Suppressor macrophage (primary cell): ENCODE measurements at places on chromosomes 13 and 19.

DNA sequence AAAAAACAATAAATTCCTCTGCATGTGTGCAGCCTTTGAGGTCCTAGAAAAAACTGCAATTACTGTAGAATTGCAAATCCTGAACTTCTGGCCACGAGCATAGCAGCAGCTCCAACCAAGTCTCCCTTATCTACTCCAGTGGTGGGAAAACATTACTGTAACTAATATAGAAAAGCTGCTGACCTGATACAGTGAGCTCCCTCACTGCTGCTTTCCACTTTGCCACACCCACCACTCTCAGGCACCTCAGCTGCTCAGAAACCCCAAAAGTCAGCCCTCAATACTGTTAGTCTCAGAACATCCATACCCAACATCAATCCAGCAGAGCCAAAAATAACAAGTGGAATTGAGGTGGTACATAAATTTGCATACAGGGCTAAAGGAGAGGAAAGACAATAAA is 192.5 kb downstream of the POU4F1 start:
- no peak for DNase-seq

DNA sequence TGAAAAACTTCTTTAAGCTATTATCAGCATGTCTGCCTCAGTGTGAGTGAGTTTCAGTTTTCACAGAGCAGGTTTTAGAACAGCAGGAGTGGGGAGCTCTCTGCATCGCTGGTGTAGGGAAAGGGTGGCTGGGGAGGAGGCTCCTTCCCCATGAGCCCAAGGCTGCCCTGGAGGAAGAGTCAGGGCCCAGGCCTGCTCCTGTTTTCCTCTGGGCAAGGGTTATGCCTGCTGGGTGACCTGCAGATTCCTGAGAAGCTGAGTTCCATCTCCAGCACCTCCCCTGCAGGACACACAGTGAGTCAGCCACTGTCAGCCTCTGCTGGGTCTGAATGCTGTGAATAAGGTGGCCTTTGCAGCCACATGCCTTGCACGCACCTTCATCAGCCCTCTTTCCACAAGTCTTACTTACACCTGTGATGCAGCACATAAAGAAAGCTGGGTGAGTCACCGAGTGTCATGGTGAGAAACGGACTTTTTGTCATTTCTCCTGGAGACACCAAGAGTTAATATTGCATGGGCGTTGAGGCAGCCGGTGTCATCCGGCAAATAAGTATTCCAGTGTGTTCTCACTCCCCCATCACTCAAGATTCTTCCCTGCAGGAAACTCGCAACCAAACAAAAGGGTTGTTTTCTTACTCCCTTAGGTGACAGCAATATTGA is 186.4 kb upstream of the KL start:
- DNase-seq = no peak

DNA sequence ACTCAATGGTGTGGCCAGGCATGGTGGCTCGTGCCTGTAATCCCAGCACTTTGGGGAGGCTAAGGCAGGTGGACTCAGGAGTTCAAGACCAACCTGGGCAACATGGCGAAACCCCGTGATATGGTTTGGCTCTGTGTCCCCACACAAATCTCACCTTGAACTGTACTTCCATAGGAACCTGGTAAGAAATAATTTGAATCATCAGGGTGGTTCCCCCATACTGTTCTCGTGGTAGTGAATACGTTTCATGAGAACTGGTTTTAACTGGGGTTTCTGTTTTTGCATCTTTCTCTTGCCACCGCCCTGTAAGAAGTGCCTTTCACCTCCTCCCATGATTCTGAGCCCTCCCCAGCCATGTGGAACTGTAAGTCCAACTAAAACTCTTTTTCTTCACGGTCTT is 49.6 kb downstream of the USP12 start:
- DNase-seq = no peak

DNA sequence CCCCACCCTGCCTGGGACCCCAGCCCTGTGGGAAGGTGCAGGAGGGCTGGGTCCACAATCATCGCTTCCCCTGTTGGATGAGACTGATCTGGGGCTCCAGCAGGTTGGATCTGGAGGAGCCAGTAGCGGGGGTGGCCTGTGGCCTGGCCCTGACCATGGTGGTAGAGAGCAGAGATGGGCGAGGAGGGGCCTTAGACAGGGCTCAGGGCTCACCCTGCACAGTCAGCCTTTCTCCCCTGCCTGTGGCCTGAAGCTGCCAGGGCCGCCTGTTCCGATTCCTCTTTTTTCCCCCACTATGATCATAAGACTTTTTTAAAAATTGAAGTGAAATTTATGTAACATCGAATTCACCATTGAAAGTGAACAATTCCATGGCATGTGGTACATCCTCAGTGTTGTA is 18.2 kb downstream of the SIN3B start:
- DNase-seq = peak; percentile 75

GRCh38 chr13:48403913-48404312 is 9.0 kb downstream of the LPAR6 start:
- peak; percentile 50 for DNase-seq

DNA sequence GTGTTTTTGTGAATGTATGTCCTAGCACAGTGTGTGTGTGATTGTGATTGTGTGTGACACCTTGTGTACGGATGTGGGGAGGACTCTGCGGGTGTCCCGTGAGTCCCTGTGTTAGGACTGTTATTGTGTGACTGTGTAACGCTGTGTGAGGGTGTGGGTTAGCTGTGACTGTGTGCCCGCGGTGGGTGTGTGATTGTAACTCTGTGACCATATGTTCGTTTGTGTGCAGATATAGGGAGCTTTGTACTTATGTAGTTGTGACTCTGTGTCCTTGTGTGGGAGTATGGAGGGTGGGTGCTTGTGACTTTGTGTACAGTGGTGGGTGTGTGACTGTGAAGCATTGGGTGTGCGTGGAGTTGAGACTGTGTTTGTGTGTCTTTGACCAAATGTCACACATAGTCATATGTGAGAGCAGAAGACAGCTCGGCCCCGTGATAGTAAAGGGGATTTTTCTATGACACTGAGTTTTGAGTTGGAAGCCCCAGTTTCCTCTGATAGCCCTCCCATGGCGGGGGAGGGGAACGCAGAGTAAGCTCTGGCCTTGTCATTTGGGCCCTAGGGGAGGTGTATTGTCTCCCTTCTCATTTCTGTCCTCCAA is 949 bp upstream of the ZNF260 start:
- DNase-seq = peak; percentile 15

- no peak for DNase-seq
Measured at GRCh38 chr13:85544756-85545155, 254.5 kb downstream of the SLITRK6 start.

GRCh38 chr13:32316501-32316900 is 1.2 kb downstream of the BRCA2 start:
- no peak for DNase-seq

GRCh38 chr19:13038306-13039210 is 43.3 kb downstream of the NFIX start:
- DNase-seq = no peak

- DNase-seq = no peak
Measured at GRCh38 chr19:6760606-6761005, 6.6 kb downstream of the SH2D3A start.

DNA sequence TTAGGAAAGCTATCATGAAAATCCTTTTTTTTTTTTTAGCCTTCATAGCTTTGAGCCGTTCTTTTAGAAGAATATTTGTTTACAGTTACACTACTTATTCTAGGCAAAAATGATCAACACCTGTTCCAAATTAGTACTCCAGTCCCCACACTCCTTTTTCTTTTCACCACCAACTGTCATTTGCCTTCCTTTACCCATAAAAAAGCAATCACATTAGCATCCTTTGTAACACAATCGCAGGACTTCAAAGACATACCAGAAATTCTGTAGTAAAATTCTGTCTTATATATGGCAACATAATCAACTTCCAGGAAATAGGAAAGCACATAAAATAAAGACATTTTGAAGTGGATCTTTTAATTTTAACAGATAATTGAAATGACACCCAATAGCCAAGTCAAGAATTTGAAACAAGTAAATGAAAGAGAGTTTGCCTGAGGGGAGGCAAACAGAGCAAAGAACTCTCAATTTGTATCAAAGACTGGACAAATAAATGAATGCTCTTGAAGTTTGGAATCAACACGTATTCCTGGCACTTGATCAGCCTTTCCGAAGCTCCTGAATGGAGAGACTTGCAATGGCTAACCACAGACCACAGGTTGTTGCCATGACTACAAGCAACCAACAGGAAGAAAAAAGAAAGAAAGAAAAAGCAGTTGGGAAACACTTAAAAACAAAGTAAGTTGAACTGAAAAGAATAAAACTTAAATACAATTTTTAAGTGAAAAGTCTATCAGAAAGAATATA is 206.8 kb downstream of the PCDH9 start:
- DNase-seq = no peak

- no peak for DNase-seq
Measured at GRCh38 chr19:5590865-5591154, 23.1 kb upstream of the TINCR start.

- peak; percentile 40 for DNase-seq
Measured at GRCh38 chr19:6423499-6424194, 964 bp downstream of the KHSRP start.

GRCh38 chr13:43299374-43299773 is 276.0 kb downstream of the DNAJC15 start:
- DNase-seq = no peak

DNA sequence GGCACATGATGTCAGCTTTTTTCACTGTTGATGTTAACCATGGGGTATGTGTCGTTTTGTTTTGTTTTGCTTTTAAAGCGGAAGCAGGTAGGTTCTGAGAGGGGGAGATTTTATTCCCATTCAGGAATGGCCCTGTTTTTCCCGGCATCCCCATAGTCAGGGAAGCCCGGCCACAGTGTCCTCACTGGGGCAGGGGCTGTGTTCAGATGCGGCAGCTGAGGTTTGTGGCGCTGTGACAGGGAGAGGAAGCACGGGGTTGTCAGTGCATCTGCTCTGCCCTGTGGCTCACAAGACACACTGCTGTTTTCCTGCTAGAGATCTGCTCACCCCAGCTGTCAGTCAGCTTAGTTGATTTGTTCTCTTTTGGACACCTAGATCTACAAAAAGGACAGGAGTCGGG is 27.6 kb downstream of the ANKRD27 start:
- DNase-seq = no peak

GRCh38 chr19:38538793-38539528 is 78.8 kb downstream of the MAP4K1 start:
- peak; percentile 13 for DNase-seq

GRCh38 chr13:113001241-113002140 is 32.5 kb downstream of the MCF2L start:
- no peak for DNase-seq

DNA sequence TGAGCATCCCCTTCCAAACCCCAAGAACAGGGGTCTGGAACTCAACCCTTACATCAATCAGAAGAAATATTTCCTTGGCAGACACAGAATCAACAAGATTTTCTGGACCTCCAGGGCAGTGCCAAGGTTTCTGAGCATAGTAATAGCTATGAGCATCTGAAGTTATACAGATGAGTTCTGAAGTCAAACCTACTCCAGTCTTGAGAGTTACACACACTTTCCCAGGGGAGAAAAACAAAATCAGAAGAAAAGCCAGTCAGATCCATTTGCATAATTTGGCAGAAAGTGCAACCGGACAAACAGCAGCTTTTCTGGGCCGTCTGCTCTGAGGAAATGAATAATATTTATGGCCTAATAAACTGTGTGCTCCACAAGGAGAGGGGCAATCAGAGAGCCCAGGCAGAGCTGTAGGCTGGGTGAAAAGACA is 93.1 kb downstream of the KL start:
- DNase-seq = no peak

GRCh38 chr19:46691104-46691503 is 25.8 kb downstream of the PRKD2 start:
- DNase-seq = no peak

GRCh38 chr13:99339736-99340397 is 32.7 kb upstream of the GPR183 start:
- peak; percentile 24 for DNase-seq

GRCh38 chr19:8831832-8832131 is 322 bp downstream of the ZNF558 start:
- no peak for DNase-seq

DNA sequence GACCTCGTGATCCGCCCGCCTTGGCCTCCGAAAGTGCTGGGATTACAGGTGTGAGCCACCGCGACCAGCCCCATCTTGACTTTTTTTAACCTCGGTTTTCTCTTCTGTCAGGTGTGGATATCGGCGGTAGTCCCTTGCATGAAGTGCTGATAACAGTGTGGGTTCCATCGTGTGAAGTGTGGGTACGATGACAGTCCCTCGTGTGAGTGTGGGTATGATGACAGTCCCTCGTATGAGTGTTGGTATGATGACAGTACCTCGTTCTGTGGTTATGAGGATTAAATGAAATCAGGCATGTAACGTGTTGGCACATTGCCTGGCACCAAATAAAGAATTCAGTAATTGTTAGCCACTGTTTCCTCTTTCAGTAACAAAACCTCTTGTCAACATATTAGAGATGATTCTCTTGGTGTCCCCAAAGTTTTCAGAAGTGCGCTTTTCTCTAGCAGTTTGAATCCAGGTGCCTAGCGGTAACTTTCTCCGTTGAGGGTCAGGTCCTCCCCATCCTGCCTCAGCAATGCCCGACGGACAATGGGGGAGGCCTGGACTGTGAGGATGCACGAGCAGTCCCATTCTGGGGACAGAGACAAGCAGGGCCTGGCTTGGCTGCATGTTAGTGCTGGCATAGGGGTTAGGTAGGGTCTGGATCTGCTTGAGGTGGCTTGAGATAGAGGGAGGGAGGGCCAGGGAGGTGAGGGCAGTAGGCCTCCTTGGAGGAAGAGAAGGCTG is 15.3 kb downstream of the GATAD2A start:
- DNase-seq = peak; percentile 55

GRCh38 chr19:28242317-28242927 is 970.5 kb downstream of the UQCRFS1 start:
- peak; percentile 41 for DNase-seq

GRCh38 chr13:20461860-20462532 is 63.7 kb downstream of the CRYL1 start:
- DNase-seq = no peak

DNA sequence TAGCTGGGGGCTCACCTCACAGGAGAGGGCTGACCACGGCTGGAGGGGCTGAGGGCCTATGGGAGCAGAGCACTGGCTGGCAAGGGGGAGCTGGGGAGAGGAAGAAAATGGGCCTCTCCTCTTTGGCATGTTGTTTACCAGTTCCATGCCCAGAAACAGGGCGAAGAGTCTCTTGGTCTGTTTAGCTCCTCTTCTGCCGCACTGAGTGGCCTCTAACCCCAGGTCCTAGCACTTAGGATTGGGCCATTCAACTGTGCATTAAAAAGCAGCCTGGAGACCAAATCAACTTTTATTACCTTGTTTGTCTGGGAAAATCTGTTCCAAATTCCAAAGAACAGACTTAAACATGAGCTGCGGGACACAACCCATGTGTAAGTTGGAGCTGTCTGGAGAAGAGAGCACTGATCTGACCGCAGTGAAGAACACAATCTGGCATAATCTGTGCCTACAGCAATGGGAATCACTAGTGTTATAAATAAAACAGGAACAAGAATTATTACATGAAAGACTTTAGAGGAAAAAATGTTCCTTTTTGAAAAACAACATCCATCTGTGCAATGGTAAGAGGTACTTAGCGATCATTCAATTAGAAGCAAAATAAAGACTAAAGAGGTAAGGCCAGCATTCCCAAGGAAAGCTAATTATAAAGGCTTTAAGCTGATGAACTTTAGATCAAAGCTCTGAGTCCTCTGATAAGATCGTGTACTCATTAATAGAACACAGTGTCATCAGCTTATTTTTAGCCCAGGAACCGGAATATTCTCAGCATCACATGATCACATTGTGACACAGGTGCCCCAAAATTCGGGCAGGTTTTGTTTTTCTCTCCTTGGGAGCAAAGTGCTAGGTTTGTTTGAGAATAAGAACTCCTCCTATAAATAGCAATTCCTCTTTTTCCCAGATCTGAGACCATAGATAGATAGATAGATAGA is 243.2 kb downstream of the COL4A1 start:
- no peak for DNase-seq
